ENCODE measurements at places on chromosomes 16 and 17.

DNA sequence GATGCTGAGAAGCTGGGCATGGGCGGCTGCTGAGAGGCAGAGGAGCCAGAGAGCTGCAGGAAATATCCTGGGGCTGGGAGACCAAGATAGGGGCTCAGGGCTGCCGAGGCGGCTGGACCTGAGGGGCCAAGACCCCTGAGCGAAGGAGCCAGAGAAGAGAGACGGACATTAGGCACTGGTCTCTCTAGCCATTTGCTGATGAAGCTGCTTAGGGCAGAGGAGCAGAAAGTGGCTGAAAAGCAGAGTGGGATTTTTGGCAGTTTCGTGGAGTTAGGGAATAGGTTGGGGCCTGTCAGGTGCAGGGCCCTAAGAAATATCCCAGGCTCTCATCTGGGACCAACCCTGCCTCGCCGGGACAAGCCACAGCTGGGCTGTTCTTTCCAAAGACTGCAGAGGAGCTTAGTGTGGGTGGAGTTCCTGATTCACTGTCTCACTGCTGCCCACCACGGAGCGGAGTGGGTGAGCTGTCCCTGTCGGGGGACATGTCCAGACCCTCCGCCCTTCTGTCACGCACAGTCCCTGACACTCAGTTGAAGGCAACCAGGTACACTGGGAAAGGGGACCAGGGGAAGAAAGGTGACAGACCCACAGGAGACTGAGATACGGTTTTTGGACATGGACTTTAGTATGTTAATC is 11.3 kb upstream of the DNASE1 start:
- H3K4me1 ChIP-seq, result peaks cover 5% of the 10 kb centered on the region
- no peaks in the 10 kb centered on the region for H3K27me3 ChIP-seq
- H3K27ac ChIP-seq, result no peak overlapping the region

GRCh38 chr17:4958102-4958501 is 7.2 kb downstream of the ENO3 start:
- no peak overlapping the region for H3K4me3 ChIP-seq
- peaks cover 36% of the 10 kb centered on the region for H3K36me3 ChIP-seq
- H3K27ac ChIP-seq, result no peak overlapping the region
- H3K4me1 ChIP-seq, result no peaks in the 10 kb centered on the region
- no peak for DNase-seq

GRCh38 chr17:64679710-64680216 is 17.7 kb upstream of the SMURF2 start:
- no peak overlapping the region for H3K27ac ChIP-seq
- H3K4me1 ChIP-seq, result no peaks in the 10 kb centered on the region
- no peaks in the 10 kb centered on the region for H3K36me3 ChIP-seq
- no peaks in the 10 kb centered on the region for H3K27me3 ChIP-seq

GRCh38 chr16:71540-72401 is 660 bp downstream of the RHBDF1 start:
- peak overlapping the region; percentile 97 for H3K27ac ChIP-seq
- DNase-seq, result peak; percentile 91
- H3K36me3 ChIP-seq, result no peaks in the 10 kb centered on the region
- H3K4me1 ChIP-seq, result peaks cover 9% of the 10 kb centered on the region

DNA sequence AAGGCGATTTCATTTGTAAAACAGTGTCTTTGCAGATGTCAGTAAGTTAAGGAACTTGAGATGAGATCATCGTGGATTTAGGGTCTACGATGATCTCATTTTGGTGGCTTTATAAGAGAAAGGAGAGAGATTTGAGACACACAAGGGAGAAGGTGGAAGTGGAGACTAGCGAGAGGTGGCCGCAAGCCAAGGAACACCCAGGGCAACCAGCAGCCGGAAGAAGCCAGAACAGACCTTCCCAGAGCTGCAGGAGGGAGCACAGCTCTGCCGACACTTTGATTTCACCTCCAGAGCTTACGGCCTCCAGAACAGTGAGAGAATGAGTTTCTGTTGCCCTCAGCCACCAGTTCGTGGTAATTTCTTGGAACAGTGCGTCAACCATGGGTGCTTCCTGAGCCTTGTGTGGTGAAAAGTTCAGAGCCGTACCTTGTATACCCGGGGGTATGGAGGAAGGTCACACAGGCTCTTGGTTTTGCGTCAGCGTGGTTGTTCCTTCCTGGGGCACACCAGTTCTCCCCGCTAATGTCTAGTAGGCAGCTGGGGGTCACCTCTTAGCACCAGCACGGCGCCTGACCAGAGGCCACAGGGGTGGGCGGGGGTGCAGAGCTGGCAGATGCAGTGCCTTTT is 12.9 kb upstream of the SEC14L1 start:
- H3K36me3 ChIP-seq, result no peaks in the 10 kb centered on the region
- peak; percentile 80 for DNase-seq
- peak overlapping the region; percentile 43 for H3K27ac ChIP-seq
- no peaks in the 10 kb centered on the region for H3K27me3 ChIP-seq
- H3K4me1 ChIP-seq, result no peaks in the 10 kb centered on the region
- no peak overlapping the region for H3K4me3 ChIP-seq

DNA sequence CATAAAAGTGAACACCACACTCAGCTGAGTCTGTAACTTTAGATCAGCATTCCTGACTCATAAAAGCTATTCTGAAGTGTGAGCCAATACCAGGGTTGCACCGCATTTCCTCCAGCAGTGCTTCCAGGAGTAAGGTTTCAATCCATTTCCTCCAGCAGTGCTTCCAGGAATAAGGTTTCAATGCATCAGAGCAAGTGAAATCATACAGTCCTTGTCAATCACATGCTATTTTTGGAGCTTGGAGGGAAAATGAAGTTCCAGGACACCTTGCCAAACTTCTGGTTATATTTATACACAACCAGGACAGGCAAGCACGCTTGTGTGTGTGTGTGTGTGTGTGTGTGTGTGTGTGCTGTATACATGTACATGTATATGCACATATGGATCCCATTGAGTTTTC is 327.6 kb downstream of the GRIN2A start:
- no peak overlapping the region for H3K27ac ChIP-seq
- H3K36me3 ChIP-seq, result no peaks in the 10 kb centered on the region
- no peaks in the 10 kb centered on the region for H3K4me1 ChIP-seq
- H3K4me3 ChIP-seq, result no peak overlapping the region
- no peaks in the 10 kb centered on the region for H3K27me3 ChIP-seq

DNA sequence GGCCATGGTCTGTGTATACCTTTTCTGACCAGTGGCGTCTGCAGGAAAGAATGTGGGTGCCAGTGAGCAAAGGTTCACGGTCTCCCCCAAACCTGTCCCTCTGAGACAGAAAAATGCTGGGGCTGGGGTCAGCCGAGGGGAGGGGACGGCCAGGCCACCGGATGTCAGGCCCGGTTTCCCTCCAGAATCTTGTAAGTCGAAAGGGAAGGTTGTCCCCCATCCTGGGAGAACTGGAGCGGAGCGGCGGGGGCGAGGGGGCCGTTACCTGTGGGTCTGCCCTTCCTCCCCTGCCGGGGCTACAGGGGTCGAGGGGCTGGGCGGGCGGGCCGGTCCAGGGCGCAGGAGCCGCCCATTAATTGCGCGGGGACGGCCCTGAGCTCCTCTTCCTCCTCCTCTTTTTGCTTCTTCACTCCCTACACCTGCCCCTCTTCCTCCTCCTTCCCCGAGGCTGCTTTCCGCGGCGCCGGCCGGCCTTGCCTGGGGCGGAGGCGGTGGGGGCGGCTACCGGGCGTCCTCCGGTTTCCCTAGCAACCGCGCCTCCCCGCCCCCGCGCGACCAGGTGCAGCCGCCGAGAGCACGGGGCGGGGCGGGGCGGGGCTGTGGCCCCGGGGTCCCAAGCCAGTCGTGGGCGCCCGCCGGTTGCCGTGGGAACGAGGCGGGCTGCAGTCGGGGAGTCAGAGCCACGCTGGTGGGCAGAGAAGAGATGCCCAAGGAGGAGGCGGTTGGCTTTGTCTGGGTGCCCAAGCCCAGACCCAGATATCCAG is at the start of gene MARCHF10:
Gene MARCHF10, minus strand, starts transcription at position 503 of the 764 bp plus-strand sequence. CDS start 6,579 bp downstream, outside the sequence.
- H3K27me3 ChIP-seq, result no peaks in the 10 kb centered on the region
- H3K4me3 ChIP-seq, result no peak within 1 kb of the TSS
- H3K4me1 ChIP-seq, result peaks cover 6% of the 10 kb centered on the region

DNA sequence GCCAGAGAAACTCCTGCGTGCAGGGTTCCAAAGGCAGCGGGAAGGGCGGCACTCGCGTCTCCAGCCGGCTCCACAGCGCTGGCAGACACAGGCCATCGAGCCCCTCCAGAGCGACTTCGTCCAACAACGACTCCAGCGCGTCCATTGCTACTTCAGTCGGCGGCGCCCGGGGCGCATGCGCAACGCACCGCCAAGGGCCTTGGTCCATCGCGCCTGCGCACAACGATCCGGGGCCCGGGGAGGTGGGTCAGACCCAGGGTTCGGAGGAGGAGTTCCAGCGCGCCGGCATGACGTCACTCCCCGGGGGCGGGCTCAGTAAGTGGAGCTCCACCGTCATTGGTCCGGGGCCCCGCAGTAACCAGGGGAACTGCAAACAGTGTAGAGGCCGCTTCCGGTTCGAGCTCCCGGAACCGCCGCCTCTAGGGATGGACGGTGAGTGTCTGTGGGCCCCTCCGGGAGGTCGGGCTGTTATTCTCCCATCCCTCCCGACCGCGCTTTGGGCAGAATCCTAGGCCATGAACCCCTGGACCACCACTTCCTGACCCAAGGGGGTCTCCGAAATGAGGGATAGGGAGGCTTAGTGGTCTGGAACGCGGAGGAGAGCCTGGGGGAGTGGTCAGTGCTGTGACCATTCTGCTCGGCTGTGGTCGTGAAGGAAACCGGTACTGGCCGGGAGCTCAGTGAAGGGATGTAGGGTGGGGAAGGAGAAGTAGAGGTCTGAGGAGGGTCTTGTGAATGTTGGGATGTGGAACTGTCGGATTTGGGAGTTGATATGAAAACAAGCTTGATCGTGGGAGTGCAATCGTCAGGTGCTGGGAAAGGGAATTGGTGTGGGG is at the start of the genes GTF3C1 and KATNIP:
Gene GTF3C1, minus strand, starts transcription at position 168 of the 836 bp plus-strand sequence. Its CDS starts 23 bp downstream, at position 145.
Gene KATNIP, plus strand, starts transcription at position 399 of the 836 bp plus-strand sequence. Its CDS starts 27 bp downstream, at position 426.
- H3K4me1 ChIP-seq, result peaks cover 33% of the 10 kb centered on the region
- H3K27me3 ChIP-seq, result no peaks in the 10 kb centered on the region

- no peak overlapping the region for H3K27ac ChIP-seq
- no peak overlapping the region for H3K4me3 ChIP-seq
- H3K4me1 ChIP-seq, result no peaks in the 10 kb centered on the region
These were observed 185.1 kb downstream of the RPTOR start for GRCh38 chr17:80729761-80730160.

DNA sequence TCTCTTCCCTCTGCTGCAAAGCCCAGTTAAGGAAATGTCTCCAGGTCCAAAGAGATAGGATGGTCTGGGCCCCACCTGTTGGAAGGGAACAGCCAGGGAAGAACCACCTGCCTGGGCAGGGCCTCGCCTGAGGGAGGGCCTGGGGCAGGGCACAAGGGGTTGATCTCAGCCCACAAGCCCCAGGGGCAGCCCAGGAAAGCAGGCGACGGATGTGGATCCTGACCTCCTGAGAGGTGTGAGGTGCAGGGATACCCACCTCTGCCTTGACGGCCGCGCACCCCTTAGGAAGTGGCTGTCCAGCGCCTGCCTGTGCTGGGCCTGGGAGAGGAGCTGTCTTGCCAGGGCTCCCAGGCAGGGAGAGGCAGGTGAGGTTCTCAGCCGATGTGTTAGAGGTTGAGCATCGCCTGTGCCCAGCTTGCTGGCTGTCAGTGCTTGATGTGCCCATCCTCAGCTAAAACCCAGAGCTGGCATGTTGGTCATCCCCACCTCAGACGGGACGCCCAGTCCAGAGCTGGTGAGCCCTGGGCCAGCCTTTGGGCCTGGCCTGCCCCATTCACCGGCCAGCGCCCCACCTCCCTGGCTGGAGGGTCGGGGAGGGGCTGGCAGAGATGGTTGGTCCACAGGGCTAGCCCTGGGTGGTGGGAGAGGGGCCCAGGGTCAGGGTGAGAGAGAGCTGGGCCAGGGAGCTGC is 434 bp downstream of the CEMP1 start:
- H3K27ac ChIP-seq, result peak overlapping the region; percentile 99
- H3K36me3 ChIP-seq, result peaks cover 6% of the 10 kb centered on the region
- H3K4me3 ChIP-seq, result peak overlapping the region; percentile 84
- no peak for DNase-seq

- no peak within 1 kb of the TSS for H3K27ac ChIP-seq
- no peak within 1 kb of the TSS for H3K4me3 ChIP-seq
- no peaks in the 10 kb centered on the region for H3K27me3 ChIP-seq
- DNase-seq, result no peak
- no peaks in the 10 kb centered on the region for H3K4me1 ChIP-seq
- no peaks in the 10 kb centered on the region for H3K36me3 ChIP-seq
These were observed at the start of gene KRT20 for GRCh38 chr17:40884708-40885512. TSS of gene KRT20 (minus strand) at chr17:40885242. CDS start at chr17:40885185, 57 bp downstream.

GRCh38 chr16:3951861-3952736 is 71.6 kb upstream of the CREBBP start:
- H3K36me3 ChIP-seq, result no peaks in the 10 kb centered on the region
- no peaks in the 10 kb centered on the region for H3K4me1 ChIP-seq
- H3K27ac ChIP-seq, result peak overlapping the region; percentile 91
- peak overlapping the region; percentile 38 for H3K4me3 ChIP-seq

- no peaks in the 10 kb centered on the region for H3K4me1 ChIP-seq
- no peak for DNase-seq
- no peak overlapping the region for H3K4me3 ChIP-seq
These were observed 29.5 kb upstream of the ULK2 start for GRCh38 chr17:19897090-19897837.

DNA sequence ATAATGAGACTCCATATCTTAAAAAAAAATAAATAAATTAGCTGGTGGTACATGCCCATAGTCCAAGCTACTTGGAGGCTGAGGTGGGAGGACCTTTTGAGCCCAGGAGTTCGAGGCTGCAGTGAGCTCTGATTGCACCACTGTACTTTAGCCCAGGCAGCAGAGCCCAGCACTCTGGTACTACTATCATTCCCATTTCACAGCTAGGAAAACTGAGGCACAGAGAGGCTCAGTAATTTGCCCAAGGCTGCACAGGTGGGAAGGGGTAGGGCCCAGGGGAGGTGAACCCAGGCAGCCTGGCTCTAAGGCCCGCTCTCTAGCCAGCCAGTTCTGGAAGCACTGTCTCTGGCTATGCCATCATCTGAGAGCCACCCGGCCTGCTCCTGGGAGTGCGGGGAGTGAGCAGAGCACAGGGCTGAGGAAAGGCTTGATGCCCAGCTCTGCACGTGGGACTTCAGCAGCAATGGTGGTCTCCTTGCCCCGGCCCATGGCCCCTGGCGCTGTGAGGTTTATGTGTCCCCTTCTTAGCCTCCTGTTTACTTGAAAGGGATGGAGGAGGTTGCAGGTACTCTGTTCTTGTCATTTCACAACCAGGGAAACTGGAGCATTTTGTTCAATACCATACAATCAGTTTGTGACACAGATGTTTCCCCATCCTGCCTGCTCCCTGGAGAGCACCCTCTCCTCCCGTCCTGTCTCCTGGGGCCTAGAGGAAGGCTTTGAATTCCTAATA is 222.3 kb downstream of the KATNIP start:
- H3K27me3 ChIP-seq, result no peaks in the 10 kb centered on the region
- peaks cover 4% of the 10 kb centered on the region for H3K4me1 ChIP-seq
- no peak overlapping the region for H3K4me3 ChIP-seq

- H3K36me3 ChIP-seq, result no peaks in the 10 kb centered on the region
- H3K27ac ChIP-seq, result no peak overlapping the region
- no peak for DNase-seq
- H3K4me1 ChIP-seq, result peaks cover 4% of the 10 kb centered on the region
- H3K27me3 ChIP-seq, result no peaks in the 10 kb centered on the region
These were observed 29.5 kb upstream of the PIK3R6 start for GRCh38 chr17:8896641-8897635.

GRCh38 chr17:48589060-48589830 is 796 bp downstream of the HOXB3 start:
- H3K4me1 ChIP-seq, result peaks cover 13% of the 10 kb centered on the region
- H3K27me3 ChIP-seq, result peaks cover 76% of the 10 kb centered on the region
- no peak overlapping the region for H3K4me3 ChIP-seq
- DNase-seq, result no peak
- H3K36me3 ChIP-seq, result no peaks in the 10 kb centered on the region

GRCh38 chr16:75081179-75081859 is 35.3 kb downstream of the LDHD start:
- no peaks in the 10 kb centered on the region for H3K27me3 ChIP-seq
- H3K4me1 ChIP-seq, result peaks cover 7% of the 10 kb centered on the region
- no peak for DNase-seq
